Lung microvascular endothelial cell (primary cell): ENCODE measurements at places on chromosomes 3 and 15.

DNA sequence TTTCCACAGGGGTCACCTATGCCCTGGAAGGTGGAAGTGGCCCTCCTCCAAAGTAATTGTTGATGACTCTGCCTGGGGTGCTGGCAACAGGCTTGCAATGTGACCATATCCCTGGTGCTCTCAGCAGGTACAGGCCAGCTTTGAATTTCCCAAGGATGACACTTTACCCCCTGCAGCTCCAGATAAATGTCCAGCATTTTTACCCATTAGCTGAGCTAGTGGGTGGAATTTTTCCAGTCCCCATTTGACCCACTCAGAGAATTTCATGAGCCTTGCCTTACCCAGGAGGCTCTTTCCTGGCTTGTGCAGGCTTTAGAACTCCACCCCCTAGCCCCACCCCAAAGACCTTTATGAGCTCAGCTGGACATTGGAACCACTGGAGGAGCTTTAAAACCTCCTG is 77.6 kb downstream of the ST8SIA2 start:
- DNase-seq, result no peak

DNA sequence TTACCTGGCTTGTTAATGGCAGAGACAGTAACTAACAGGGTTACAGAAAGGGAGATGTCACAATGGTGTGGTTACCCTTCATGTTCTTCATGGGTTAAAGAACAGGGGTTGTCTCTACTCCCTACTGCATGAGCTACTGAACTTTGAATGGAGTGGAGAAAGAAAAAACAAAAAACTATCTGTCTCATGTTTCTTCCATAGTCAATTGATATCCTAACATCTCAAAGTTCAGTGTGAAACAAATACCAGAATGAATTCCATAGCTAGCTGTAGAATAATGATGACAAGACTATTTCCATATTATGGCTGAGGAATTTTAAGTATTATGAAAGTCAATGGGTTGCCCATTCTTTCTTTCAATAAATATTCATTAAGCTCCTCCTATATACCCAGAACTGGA is 161.3 kb upstream of the LPP start:
- no peak for DNase-seq

GRCh38 chr15:32982001-32982400 is 212.5 kb downstream of the FMN1 start:
- no peak for DNase-seq

- DNase-seq, result no peak
Measured at GRCh38 chr3:89966877-89967665, 859.6 kb downstream of the EPHA3 start.

DNA sequence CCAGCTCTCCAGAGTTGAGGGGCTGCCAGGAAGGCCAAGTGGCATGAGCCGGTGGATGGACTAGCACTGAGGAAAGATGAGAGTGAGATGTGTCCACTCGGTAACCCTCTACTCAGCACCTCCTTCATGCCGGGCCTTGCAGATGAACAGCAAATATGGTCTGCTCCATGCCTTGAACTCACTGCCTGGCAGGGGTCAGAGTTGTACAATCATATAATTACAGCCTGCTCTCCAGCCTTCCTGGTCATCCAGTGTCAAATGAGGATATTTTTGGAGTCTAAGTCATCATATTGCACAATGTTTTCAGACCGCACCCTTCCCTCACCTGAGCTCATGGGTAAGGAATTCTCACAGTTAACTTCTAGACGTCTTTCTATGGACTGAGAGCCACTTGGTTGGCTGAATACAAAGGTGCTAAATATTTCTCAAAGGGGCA is 4.9 kb downstream of the MGLL start:
- DNase-seq, result no peak

DNA sequence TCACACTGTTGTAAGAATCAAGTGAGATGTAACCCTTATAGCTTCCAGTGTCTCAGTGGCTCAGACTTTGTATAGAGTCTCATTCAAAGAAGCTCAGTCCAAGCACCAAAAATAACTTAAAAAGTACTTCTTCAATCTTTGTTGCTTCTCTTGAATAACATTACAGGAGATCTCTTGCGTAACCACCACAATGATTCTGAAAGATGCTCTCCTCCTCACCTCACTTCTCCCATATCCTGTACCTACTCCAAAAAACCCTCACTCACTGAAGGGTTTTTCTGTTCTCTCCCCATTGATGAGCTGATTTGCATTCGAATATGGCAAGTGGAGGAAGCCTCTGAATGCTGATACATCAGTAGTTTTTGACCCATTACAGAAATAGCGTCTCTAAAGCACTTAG is 39.4 kb upstream of the MRPS22 start:
- no peak for DNase-seq

- DNase-seq, result peak; percentile 22
Measured at GRCh38 chr15:34701536-34701935, 53.3 kb downstream of the GJD2 start.
